ENCODE measurements at places on chromosomes 7 and 10.

DNA sequence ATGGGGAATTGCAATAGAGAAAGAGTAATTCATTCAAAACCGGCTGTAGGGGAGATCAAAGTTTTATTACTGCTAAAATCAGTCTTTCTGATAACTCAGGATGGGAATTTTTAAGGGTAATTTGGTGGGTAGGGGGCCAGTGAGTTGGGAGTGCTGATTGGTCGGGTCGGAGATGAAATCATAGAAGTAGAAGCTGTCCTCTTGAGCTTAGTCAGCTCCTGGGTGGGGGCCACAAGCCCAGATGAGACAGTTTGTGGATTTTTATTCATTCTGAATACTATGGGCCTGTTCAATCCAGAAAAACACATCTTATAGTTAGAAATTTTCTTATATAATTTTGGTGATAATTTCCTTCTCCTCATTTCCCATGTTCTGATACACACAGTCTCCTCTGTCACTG, 25.4 kb downstream of the CALD1 start:
- no peak for DNase-seq

DNA sequence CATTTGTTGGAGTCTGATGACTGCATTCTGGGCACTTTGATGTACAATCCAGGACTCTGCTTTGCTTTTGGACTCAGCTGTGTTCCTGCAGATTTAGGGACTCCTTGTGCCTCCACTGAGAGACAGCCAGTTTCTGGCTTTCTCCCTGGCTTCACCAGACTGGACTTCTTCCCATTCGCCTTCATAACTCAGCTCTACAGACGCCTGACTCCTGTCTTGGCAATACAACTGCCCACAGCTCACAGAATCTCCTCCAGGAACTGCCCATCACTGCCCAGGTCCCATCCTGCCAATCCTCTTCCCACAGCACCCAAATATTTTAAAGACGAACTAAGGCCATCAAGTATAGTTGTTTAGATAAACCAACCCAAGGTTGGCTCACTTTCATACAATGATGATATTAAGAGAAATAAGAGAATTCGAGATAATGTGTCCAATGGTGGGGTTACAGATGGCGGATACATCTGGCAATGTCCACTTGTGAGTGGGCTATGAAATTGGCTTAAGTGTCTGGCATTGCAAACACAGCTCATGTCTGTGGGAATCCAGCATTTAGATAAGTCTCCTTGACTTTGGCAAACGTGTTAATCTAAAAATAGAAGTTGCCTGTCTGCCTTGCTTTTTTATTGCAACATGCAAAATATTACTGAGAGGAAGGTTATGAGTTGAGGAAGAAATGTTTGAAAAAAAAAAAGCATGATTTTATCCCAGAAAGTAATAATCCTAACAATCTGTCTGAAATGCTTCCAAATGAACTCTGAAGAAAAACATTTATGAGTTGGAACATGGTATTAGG, 95.1 kb downstream of the ITGA8 start:
- no peak for DNase-seq

GRCh38 chr7:69951458-69951857, 353.2 kb downstream of the AUTS2 start:
- DNase-seq: no peak

GRCh38 chr10:65196111-65196510, 1674.9 kb downstream of the REEP3 start:
- DNase-seq: no peak

- no peak for DNase-seq
These were observed 98.0 kb upstream of the GATA3 start for GRCh38 chr10:7956508-7956907.

GRCh38 chr7:20402747-20403230, 72.1 kb downstream of the ITGB8 start:
- no peak for DNase-seq

GRCh38 chr7:81600608-81601007, 169.2 kb downstream of the HGF start:
- no peak for DNase-seq

DNA sequence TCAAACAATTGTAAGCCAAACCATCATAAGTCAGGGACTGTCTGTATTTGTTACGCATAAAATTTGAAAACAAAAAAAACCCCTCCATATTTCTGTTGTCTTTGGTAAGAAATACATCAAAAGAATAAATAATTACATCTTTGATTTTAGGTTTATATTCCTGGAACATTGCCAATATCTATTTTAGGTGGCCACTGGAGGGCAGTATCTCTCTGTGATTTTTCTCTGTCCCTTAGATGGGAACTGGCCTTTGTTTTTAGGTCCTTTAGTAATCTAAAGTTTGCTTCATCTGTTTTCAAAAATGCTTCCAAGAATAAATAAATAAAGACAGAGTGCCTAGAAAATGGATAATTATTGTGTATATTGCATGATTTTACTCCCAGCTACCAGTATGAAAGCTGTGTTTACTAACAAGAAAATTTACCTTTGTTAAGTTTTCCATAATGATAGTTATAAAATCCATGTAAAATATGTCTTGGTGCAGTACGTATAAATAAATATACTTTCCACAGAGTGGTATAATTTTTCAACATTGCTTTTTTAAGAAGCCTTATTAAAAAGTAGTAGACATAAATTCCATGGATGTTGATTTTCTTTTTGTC, 64.2 kb downstream of the PHYHIPL start:
- no peak for DNase-seq

DNA sequence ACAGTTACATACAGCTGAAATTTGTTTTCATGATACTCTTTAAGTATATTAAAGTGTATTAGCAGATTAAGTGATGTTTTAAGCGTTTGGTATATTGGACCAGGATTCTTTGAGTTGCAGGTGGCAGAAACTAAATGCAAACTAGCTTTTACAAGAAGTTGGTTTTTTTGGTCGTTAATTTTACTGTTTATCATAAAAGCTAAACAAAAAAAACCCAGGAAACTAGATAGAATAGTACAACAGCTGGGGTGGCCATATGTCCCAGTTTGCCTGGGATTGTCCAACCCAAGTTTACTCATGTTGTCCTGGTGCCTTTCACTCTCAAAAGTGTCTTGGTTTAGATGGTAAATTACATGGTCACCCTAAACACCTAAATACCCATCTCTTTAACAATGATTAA, 108.7 kb downstream of the PHTF2 start:
- no peak for DNase-seq

GRCh38 chr10:78547397-78547796, 513.7 kb downstream of the RPS24 start:
- no peak for DNase-seq

DNA sequence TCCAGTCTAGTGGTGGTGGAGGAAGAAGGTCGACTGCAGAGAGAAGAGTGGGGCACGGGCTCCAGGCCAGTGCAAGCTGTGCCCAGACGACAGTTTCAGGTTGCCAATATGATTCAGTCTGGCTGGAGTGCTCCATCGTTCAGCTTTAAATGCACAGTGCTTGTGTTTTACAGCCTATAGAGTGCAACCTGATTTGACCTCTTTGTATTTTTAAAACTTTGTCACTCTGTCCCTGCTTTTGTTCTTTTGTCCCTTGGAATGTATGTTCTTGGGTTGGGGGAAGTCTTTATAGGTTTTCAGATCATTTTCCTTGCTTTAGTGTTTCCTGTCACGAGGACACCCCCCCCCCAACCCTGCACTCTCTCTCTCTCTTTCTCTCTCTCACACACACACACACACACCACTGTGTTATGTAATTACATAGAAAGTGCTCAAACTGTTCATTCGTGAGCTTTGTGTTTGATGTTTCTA, 198.0 kb downstream of the CAMK1D start:
- no peak for DNase-seq

- no peak for DNase-seq
These were observed 126.5 kb downstream of the SLIT1 start for GRCh38 chr10:97059006-97059871.

DNA sequence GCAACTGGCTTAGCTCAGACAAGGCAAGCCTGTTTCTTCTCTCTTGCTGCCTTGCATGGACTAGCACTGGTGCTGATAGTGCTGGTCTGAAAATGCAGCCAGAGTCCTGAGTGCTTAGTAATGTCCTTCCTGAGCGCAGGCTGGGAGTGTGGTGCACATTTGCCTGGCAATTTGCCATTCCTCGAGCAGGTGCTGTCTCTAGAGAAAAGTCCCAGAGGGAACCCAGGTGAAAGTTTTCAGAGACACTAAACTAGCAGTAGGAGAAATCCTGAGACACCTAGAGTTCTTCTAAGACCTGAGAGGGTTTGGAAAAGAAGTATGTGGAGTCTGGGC, 1.9 kb downstream of the SFTPD start:
- DNase-seq: no peak

GRCh38 chr10:104589871-104590270, 51.2 kb upstream of the SORCS3 start:
- DNase-seq: no peak

GRCh38 chr10:90920986-90921666, at the start of gene ANKRD1:
TSS of gene ANKRD1 (minus strand) at chr10:90921087. CDS start at chr10:90921027, 60 bp downstream.
- no peak for DNase-seq

GRCh38 chr7:70271617-70272081, 673.4 kb downstream of the AUTS2 start:
- DNase-seq: no peak

DNA sequence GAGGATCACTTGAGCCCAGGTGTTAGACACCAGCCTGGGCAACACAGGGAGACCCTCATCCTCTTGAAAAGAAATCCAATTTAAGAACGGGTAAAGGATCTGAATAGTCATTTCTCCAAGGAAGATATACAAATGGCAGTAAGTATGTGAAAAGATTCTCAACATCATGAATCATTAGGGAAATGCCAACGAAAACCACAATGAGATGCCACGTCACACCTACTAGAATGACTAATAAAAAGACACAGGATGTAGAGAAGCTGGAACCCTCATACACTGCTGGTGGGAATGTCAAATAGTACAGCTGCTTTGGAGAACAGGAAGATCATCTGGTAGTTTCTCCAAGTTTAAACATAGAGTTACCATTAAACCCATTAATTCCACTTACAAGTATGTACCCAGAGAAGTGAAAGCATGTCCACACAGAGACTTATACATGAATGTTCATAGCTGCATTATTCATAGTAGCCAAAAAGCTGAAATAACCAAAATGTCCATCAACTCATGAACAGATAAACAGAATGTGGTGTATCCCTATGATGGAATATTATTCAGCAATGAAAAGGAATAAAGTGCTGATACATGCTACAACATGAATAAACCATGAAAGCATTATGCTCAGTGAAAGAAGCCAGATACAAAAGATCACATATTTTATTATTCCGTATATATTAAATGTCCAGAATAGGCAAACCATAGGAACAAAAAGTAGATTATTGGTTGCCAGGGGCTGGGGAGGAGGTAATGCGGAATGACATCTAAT, 13.1 kb upstream of the ZMIZ2 start:
- no peak for DNase-seq

DNA sequence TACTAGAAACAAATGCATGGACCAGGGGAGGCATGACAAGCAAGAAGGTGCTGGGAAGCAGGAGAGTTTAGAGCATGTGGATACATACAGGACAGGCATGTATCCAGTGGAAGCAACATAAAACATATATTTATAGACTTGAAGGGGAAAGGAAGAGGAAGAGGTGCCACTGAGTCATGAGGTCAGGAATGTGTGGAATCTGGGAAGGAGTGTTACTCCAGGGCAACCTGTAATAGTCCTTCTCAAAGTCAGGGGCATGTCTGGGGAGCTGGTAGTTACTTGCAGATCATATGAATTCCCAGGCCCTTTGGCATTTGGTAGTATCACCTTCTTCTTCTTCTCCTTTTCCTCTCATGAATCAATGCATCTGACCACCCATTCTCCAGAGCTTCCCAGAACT, 246.6 kb downstream of the XPNPEP1 start:
- no peak for DNase-seq

DNA sequence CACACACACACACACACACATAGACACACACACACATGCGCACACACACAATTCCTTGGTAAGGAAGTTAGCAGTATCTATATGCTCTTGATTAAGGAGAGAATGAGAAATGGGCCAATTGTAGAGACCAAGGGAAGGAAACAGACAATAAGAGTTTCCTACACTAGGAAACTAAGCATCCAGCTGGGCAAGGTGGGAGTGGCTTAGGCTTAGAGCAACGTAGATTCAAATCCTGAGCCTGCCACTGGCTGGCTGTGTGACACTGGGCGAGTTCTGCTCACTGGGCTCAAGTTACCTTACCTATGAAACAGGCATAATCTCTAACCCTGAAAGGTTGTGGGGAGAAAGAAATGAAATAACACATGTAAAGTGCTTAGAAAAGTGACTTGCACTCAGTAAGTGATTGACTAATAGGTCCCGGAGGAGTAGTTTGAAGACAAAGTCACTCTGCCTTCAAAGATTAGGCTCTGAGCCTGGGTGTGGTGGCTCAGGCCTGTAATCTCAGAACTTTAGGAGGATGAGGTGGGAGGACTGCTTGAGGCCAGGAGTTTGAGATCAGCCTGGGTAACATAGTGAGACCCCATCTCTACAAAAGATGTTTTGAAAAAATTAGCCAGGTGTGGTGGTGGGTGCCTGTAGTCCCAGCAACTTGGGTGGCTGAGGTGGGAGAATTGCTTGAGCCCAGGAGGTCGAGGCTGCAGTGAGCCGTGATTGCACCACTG, 701.4 kb downstream of the PARD3 start:
- no peak for DNase-seq

GRCh38 chr10:104630731-104631130, 10.4 kb upstream of the SORCS3 start:
- DNase-seq: no peak

- no peak for DNase-seq
These were observed 312.8 kb downstream of the PHTF2 start for GRCh38 chr7:78111386-78111785.

DNA sequence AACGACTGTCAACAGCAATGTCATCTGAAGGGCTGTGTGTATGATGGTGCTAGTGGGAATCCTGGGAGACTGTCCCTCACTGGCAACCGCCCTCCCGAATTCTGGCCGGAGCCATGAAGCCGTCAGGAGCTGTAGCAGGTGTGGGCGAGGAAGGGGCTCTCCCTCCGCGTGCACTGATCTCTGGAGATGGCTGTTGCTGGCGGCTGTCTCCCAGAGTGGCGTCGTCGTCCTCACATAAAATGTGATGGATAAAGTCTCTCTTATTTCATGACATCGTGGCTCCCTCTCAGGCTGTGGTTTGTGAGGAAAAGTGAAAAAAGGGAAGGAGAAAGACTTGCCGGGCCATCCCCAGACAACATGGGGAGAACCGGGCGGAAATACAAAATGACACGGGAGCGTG, 216.5 kb downstream of the DNAJB6 start:
- DNase-seq: no peak

GRCh38 chr10:79244841-79245504, 102.3 kb upstream of the PPIF start:
- no peak for DNase-seq

- no peak for DNase-seq
These were observed 153.6 kb downstream of the DYNC1I1 start for GRCh38 chr7:95925971-95926370.
